ENCODE measurements at places on chromosomes 2 and 18.

DNA sequence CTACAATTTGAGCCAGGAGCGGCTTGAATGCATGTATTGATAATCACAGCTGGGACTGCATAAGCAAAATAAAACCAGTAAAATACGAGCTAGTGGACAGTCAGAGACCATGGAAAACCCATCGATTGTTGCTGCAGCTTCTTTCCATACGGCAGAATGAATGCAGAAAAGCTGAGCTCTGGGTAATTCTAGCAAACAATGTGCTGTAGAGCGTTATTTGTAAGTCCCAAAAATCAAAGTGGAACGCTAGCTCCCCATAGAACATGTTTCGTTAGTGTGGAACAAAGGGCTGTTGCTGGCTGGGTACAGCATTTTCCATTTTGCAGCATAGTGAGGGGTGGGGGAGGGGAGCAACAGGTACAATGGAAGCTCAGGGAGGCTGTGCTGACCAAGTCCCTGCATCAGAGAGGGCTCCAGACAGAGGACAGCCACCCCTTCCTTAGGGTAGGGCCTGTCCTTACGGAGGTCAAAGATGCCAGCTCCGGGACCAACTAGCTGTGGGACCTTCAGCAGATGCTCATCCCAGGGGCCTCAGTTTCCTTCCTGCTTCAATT, 74.1 kb downstream of the BOD1L2 start:
- DNase-seq: no peak

DNA sequence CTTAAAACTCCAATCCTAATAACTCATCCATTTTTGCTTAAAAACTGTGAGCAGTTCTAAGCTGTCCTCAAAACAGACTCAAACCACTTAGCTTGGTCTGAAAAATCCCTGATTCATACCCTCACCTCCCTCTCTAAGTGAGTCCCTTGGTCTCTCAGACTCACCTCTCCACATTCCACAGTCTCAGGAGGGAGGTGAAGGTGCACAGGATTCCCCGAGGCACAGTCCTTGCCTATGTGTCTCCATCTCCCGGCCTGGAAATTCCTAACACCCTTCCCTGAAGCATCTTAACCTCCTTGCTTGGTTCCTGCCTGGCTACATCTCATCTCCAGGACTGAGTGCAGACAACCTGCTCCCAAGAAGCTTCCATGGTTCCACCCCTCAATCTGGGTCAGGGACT, 45.0 kb downstream of the CYRIA start:
- no peak for DNase-seq

DNA sequence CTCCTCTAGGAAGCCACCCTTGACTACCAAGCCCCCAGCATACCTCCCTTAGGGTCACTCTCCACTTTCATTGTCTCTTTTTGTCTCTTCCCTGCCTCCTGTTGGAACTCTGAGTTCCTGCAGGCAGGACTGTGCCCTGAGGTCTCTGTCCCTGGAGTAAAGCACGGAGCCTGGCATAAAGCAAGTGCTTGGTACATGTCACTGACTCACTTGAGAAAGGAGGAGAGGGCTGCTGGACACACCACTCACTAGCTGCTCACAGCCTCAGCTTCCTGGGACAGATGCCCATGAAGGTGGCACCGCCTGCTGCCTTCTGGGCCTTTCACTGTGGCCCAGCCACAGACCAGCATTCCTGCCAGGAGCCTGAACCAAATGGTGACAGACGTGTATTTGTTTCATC, 64.4 kb downstream of the RPIA start:
- no peak for DNase-seq

GRCh38 chr2:1707771-1708418, 36.4 kb downstream of the PXDN start:
- peak; percentile 62 for DNase-seq

DNA sequence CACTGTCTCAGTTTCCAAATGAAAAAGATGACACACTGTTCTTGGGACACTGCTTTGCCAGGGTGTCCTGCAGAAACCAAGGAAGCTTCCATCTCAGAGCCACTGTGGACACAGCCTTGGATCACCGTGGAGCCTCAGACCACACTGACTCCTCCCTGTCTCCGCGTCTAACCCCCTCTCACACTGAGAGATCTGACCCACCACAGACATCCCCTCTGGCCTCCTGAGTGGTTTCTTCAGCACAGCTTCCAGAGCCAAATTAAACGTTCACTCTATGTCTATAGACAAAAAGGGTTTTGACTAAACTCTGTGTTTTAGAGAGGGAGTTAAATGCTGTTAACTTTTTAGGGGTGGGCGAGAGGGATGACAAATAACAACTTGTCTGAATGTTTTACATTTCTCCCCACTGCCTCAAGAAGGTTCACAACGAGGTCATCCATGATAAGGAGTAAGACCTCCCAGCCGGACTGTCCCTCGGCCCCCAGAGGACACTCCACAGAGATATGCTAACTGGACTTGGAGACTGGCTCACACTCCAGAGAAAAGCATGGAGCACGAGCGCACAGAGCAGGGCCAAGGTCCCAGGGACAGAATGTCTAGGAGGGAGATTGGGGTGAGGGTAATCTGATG, 113.4 kb upstream of the PKDCC start:
- DNase-seq: no peak

- DNase-seq: no peak
These were observed 156.9 kb downstream of the SETBP1 start for GRCh38 chr18:44837482-44838180.

DNA sequence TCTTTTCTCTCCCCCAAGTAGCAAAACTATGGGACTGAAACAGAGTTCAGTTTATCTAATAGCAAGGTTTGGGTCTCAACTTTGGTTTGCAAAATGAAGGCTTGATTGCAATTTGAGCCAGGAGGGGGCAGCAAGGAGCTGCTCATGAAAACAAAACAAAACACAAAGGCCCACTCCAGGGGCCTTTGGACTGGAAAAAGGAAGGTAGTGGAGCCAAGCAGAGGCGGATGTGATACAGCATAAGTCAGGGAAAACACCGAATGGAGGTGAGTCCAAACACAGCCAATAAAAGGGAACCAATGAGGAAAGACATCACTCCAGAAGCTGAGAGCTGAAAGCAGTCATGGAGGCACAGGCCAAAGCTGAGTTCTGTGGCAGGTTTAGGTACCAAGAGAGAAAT, 799.7 kb upstream of the ACVR2A start:
- DNase-seq: no peak

DNA sequence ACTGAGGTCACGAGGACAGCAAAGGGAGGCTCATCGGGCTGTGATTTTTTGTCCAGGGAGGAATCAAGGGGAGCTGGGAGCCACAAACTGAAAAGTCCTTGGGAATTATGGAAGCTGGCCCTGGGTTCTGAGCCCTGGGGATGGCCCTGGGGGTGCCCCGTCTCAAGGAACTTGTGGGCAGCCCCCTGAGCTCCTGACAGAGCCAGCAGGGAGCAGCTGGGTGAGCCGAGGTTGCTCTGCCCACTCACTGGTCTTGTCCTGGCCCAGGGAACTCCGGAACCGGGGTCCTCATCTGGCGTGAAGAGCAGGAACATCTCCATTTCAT, 61.3 kb upstream of the HDAC4 start:
- DNase-seq: no peak
